Activated CD4-positive, alpha-beta T cell treated with anti-CD3 and anti-CD28 coated beads, Interleukin-2, amount 50 U/mL, for 4 hours (primary cell): ENCODE measurements at places on chromosomes 4 and X.
A peak's percentile ranks its signal among the peaks of the same experiment; 100 is the strongest.

DNA sequence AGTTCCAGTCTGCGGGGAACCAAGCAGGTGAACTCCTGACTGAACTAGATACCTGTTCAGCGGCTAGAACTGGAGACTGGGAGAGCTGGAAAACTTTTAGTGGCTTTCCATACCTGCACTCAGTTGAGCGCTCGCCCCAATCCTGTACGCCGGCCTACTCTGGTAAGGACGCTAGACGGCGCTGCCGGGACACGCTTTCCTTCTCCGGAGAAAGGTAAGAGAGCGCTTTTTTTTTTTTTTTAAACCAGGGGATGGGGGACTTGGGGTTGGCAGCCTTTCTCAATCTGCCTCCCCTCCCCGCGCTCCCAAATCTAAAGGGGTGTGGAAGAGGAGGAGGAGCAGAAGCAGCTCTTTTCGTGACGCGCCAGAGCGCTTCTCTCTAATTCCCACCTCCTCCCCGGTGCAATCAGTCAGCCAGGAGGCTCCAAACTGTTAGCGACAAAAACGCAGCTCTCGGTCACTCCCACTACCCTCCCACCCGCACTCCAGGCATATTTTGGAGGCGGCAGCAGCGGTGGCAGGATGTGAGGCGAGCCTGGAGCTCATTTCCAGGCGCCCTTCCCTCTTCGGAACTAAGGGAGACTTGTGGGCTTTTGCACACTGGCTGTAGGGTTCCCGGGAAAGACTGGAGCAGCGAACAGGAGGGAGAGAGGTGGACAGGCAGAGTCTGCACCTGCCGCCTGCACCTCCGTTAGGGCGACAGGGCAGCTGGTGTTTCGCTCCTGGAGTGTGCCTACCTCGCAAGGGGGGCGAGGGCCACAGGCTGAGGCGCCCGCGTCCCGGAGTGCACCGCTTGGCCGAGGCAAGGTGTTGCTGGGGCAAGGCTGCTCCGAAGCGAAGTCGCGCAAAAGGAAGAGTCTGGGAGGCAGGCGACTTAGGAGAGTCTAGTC lies at the start of gene IL1RAPL2:
IL1RAPL2 (plus strand) TSS at position 409 of the 890 bp plus-strand sequence.
- DNase-seq: no peak

DNA sequence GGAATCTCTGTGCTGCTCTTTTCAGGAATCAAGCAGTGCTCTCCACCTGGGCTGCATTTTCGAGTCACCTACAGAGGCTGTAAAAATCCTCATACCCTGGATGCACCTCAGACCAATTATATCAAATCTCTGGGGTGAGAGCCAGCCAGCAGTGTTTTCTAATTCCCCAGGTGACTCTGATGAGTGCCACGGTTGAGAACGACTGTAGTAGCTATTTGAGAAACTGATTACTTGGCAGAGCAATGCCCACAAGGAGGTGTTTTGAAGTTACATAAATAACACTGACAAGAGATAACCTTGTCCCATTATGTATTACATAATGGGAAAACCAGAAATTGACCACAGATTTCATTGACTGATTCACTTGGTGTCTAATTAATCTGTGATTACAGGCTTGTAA lies 46.8 kb downstream of the CLCN4 start:
- no peak for DNase-seq

GRCh38 chr4:111400741-111401140 lies 744.5 kb upstream of the FAM241A start:
- DNase-seq: no peak

GRCh38 chrX:84108584-84108983 lies 79.4 kb downstream of the RPS6KA6 start:
- no peak for DNase-seq

GRCh38 chr4:156673483-156673882 lies 298.1 kb downstream of the PDGFC start:
- no peak for DNase-seq

DNA sequence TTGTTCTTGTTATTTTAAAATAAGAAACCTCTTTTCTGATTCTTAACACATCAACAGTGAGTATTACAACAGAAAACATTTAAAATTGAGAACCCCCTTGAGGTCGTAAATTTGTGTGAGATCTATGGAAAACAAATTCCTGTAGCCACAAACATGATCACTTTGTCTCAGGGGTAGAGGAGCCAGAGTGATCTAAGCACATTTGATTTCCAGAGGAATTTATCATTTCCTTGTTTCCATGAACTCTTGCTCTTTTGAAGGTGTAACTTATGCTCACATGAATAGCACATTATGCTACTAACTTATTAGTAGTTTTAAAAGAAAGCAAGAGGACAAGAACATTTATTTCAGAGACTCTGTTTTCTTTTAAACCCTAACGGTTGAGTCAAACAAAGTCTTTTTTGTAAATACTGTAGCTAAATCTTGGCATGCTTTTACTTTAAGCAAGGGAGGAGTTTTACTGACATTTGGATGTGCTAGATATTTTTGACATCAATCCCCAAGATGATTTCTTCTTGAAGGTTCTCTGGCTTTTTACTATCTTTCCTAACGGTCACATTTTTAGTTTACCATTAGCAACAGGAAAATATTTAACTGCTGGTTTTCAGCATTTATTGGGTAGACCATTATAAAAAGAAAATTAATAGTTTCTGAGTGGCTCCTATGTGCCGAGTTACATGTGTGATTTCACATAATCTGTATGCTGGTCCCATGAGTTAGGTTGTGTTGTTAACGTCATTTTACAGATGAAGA lies 27.9 kb upstream of the ZCCHC12 start:
- DNase-seq: no peak

GRCh38 chrX:150623583-150623982 lies 55.2 kb downstream of the MTM1 start:
- no peak for DNase-seq

DNA sequence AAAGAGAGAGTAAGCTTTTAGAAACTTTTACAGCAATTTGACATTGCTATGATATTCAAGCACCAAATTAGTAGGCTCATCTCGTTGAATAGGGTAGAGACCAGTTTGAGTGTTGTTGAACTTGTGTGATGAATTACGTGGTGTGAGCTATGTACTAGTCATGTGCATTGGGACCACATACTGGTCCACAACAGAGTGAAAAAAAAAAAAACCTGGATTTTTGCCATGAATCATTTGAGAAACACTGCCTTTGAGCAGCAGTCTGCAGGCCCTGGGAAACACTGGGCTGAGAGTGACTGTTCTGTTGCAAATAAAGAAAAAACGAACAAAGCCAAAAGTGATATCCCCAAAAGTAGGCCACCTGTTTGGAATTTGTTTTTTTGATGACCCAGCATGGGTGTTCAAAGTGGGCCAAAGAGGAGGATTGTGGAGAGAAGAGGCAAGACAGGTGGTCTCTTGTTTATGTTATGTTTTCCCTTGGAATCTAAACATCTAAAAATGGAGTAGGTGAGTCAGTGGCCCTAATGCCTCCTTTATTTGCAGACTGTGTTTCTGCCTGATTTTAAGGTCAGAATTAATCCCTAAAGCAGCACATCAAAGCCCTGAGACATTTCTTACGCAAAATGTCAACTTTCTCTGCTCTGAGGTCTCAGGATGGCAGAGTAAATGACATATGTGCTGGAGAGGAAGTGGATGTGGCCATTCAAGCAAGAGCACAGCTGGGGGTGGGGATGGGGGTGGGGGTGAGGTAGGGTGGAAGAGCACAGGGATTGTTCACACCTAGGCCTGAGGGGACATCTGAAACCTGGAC lies 33.5 kb downstream of the TAF7L start:
- DNase-seq: no peak

DNA sequence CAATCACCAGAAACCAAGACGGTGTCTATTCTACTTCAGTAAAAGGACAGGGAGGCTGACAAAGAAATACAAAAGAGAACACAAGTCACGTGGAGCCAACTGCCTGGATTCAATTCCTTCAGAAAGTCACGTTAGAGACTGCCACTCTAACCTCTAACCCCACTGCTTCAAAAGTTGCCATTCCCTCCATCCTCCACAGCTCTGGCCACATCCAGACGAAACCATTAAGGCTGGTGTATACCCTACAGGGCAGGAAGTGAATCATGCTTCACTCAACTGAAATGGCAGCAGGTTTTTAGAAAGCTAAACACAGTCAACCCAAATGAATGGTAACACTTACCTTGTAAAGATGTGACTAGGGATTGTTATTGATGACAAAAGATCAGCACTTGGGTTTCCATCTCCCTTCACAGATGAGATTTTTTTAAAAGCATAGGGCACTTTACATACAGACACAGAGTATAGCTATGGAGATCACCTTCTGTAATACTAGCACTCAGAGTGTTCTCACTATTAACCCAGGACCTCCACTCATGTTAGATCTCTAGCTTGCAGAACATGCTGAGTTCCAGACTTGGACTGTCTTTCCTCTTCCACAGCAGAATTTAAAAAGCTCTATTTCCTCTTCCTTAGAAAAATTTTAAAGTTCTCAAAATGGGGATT lies 37.4 kb downstream of the MAML3 start:
- DNase-seq: no peak

DNA sequence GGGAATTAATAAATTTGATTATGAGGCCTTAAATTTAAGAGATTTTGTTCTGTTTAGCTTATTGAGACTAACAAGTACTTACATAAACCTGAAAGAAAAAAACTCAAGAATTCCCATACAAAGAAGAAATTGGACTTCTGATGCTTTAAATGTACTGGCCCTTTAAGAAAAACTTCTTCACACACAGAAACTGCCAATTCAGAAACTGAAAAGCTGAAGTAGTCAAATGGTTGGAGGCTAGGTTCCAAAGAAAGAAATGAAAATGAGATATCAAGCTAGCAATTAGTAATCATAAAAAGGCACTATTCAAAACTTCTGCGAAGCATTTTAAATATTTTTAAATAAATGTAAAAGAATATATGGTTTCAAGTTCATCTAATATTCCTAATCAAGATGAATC lies 151.3 kb downstream of the THOC2 start:
- DNase-seq: no peak

GRCh38 chr4:33085709-33086108 lies 2365.5 kb downstream of the PCDH7 start:
- no peak for DNase-seq

- DNase-seq: no peak
Measured at GRCh38 chr4:146155152-146155724, 20.3 kb upstream of the LSM6 start.

DNA sequence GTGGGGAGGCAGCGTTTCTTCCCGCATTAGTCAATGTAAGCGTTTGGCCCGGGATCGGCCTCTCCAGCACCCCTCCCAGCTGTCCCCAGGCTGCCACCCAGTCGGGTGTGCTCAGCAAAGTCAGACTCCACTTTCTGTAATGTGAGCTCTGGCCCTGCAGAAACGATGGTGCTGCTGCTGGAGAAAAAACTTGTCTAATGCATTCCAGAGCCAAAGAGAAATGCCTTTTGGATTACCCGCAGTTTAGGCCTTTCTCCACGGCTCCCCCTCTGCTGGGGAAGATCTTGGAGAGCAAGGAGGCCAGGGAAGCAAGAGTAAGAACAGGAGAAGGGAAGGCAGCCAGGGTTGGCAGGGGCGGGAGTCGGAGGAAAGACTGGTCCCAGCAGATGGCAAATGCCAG lies 55.2 kb downstream of the ELF4 start:
- no peak for DNase-seq

DNA sequence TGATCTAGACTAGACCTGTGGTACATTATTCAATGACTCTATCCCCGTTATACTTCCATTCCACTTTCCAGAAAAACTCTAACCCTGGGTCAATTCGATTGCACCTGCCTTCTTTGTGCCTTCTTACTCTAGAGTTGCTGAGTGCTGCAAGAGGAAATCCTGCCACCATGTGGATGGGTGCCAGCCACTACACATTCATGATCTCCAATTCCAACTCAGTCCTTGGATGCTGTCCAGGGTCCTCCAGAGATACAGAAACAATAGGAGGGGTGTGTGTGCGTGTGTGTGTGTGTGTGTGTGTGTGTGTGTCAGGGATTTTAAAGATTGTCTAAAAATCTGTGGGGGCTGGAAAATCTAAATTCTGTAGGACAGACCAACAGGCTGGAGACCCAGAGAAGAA lies 42.9 kb upstream of the INTS6L start:
- DNase-seq: peak; percentile 10

DNA sequence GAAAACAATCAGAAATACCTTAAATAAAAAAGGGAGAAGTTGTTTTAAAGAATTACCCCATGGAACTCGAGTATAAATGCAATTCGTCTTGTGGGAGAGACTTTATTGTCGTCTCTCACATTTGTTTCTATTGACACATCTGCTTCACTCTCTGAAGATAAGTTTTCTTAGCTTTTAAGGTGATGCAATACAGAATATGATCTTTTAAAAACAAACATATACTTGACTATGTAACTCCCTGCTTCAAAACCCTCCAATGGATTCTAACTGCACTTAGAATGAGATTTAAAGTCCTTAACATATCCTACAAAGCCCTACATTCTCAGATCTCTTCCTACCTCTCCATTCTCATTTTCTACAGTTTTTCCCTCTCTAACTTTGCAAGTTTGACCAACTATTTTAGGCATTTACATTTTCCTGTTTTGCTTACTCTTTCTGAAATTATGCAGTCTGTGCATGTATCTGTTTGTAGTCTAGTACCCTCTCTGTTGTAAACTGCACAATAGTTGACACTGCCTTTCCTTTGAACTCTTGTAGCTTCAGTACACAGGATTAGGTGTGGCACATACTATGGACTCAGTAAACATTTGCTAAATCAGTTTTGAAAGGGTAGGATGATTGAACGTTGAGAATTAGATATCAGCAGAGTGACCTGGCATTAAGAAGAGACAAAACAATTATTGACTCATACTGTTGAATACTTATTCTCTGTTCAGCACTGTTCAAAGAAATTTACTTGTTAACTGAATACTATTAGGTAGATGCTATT lies 59.8 kb downstream of the AGTR2 start:
- no peak for DNase-seq

DNA sequence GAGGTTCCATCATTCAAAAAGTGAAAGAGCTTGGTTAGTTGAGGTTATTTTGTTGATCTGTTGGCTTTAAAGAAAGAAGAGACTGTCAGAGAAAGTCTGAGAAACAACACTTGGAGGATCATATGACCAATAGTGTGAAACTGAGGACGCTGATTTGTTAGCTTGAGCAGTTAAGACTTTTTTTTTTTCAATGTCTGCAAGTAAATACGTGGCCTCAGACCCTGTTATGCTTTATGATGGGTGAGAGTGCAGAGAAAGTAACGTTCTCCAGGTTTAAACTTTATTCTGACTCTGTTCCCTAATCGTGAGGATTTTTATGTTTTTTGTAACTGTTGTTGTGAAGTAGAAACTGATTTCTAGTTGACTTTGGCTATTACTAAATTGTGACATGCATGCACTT lies 45.9 kb downstream of the GAB1 start:
- DNase-seq: no peak

- no peak for DNase-seq
Measured at GRCh38 chrX:115939636-115940160, 230.8 kb upstream of the AGTR2 start.

- no peak for DNase-seq
Measured at GRCh38 chr4:112058433-112058832, 86.8 kb upstream of the FAM241A start.

GRCh38 chr4:183995570-183995969 lies 90.5 kb downstream of the STOX2 start:
- no peak for DNase-seq

DNA sequence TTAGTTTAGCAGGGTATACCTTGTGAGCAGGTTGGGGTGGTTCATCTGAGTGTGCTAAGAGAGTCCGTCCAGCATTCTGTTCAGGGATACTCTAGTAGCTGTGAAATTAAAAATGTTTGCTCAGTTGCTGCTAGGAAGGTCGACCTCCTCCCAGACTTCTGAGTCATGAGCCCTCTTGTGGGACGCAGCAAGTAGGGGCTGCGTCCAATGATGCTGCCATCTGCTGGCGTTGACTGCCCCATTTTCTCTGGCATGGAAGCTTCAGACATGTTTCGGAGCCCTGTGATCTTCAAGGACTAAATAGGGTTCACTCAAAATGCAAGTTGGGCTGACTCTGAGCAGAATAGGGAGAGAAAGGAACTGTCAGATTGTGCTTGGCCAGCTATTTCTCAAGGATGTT lies 201.0 kb upstream of the ARSJ start:
- peak; percentile 15 for DNase-seq
